ENCODE measurements at places on chromosomes 4 and X.

GRCh38 chr4:128844931-128845330 is 35.4 kb downstream of the JADE1 start:
- no peak for DNase-seq

GRCh38 chr4:17545374-17546140 is 30.6 kb downstream of the CLRN2 start:
- no peak for DNase-seq

GRCh38 chr4:106652095-106652494 is 283.5 kb upstream of the GIMD1 start:
- DNase-seq: no peak

DNA sequence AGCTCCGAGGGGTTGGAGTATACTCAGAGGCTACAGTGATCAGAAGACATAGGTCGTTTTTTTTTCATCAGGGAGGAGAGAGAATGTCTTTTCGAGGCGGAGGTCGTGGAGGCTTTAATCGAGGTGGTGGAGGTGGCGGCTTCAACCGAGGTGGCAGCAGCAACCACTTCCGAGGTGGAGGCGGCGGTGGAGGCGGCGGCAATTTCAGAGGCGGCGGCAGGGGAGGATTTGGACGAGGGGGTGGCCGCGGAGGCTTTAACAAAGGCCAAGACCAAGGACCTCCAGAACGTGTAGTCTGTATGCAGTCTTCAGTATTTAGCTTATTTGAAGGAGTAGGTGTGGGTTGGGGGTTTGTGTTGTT is 500 bp downstream of the GAR1 start:
- peak; percentile 11 for DNase-seq

DNA sequence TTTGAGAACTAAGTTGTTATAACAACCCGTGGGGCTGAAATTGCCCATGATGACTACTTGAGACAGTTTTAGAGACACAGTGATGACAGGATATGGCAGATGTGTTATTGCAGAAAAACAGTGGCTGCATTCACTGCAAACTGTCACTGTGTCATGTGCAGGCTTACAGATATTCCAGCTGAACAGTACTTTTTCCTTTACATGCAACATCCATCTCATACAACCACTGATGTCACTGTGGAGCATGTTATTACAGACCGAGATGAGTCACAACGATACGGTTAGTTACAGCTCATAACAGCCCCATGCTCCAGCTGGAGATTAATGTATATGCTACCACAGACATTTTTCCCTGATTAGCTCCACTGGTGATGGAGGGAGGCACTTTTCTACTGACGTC is 207.4 kb downstream of the TMA16 start:
- no peak for DNase-seq

GRCh38 chr4:1056671-1057402 is 45.4 kb downstream of the FGFRL1 start:
- no peak for DNase-seq

DNA sequence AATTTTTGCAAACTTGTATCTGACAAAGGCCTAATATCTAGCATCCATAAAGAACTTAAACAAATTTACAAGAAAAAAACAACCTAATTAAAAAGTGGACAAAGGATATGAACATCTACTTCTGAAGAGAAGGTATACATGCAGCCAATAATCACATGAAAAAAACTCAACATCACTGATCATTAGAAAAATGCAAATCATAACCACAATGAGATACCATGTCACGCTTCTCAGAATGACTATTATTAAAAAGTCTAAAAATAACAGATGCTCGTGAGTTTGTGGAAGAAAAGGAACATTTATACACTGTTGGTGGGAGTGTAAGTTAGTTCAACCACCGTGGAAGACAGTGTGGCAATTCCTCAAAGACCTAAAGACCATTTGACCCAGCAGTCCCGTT is 24.0 kb downstream of the CEP44 start:
- no peak for DNase-seq

DNA sequence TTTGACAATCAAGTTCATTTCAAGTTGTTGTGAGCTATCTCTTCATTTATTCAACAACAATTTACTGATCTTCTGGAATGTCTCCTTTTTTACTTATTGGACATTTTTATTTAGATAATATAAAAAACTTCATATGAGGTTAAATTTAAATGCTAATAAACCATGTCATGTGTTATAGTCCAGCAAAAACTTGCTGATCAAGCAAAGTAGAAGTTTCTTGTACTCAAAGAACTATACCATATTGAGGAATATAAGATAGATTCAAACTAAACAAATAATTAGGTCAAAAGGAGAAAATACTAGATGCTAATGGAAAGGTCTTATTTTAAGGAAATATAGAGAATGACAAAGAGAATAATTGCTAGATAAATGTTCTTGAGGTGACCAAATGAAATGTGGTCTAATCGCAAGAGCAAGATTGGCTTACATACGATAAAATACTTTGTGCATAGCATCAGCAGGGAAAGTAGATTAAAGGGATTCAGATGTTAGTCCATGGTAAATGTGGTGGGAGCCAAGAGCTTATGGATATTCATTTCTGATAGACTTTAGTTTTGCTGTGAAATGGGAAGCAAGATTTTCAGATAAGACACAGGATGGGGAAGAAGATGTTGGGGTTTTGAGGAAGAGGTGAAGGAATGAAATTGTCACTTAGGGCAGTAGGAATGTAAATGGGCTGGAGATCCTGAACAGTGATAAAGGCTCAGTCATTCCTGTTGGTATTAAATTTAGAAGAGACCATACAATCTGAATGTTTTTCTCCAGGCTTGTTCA is 229.5 kb downstream of the MAPK10 start:
- no peak for DNase-seq

DNA sequence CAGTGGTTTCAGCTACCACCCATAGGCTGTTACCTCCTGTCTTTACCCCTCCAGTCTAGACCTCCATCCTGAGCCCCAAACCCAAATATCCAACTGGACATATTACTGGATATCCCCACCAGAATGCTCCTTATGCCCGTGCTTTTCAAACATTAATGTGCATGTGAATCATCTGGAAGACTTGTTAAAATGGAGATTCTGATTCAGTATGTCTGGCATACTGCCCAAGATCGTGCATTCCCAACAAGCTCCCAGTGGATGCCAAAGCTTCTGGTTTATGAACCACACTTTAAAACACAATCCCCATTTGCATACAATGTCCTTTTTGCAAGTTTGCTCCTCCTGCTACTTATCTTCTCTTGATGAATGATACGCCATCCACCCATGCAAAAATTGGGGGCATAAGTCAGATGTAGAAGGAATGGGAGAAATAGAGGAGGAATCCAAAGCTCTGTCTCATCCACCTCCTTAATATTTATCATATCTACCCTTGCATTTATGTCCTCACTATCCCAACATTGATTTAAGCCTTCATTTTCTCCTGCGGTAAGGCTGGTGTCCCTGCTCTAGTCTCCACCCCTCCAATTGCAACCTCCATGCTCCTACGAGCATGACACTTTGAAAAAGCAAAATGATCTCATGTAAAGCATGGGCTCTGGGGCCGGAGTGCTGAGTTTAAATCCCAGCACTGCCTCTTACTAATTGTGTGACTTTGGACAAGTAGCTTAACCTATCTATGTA is 7.4 kb upstream of the PGRMC1 start:
- no peak for DNase-seq

- DNase-seq: no peak
Observed at GRCh38 chrX:39714471-39714870, 383.3 kb downstream of the BCOR start.

DNA sequence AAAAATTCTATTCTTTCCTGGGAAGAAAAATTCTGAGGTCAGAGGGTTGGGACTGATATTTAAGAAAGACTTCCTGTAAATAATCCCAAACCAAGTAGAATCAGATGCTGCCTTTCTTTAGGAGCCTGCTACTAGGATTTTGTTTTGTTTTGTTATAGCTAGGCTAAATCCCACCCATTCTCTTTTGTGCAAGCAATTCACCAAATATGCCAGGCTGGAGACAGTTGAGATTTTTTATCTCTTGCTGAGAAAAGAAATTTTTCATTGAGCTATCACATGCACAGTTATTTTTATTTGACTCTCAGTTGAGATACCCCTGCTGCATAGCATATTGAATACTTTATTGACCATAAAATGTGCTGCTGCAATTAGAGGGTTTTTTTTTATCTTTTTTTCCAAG is 196.0 kb downstream of the KCNIP4 start:
- no peak for DNase-seq

DNA sequence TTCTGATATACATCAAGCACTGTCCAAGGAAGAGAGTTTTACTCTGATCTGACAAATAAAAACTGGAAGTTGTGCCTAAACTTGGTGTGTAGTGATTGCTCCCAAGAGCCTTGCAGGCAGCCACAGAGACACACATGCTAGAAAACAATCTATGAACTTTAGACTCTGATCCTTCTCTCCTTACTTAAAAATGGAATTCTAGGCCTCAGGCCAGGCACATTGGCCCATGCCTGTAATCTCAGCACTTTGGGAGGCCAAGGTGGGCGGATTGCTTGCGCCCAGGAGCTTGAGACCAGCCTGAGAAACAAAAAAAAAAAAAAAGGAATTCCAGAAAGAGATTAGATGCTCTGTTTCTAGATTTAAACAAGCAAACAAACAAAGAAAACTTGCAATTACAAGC is 45.6 kb upstream of the S100G start:
- DNase-seq: no peak

DNA sequence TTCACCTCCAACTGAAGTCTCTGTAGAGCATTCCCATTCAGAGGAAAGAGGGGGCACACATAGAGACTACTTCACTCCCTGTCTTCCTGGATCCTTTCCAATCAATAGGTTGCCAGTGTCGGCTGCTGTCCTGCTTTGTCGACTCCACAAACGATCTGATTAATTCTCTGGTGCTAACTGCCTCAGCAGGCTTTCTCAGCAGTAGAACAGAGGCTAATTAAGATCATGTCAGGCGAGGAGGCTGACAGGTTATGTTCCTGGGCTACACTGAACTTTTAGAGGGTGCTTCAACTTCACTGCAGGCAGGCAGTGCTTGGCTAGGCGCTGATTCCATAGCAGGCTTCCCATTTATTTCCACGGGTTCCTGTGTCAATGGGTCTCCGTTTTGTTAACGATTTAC is 79.2 kb downstream of the GRIA3 start:
- no peak for DNase-seq

DNA sequence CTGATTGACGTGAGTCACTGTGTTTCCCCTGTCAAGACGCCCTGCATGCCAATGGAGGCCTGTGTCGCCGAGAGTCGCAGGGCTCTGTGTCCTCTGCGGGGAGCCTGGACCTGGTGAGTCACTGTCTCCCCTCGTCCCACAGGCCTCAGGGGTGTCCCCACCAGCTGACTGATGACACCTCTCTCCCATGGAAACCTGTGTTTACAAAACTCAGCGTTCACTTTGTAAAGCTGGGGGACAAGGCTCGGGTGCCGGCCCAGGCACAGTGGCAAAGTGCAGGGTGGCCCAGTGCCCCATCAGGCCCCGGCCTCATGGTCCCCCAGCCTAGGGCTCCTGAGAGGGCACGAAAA is 21.2 kb upstream of the HGFAC start:
- no peak for DNase-seq

DNA sequence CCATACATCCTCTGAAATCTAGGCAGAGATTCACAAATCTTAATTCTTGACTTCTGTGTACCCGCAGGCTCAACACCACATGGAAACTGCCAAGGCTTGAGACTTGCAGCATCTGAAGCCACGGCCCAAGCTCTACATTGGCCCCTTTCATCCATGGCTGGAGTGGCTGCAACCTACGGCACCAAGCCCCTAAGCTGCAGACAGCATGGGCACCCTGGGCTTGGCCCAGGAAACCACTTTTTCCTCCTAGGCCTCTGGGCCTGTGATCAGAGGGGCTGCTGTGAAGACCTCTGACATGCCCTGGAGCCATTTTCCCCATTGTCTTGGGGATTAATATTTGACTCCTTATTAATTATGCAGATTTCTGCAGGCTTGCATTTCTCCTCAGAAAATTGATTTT is 457.9 kb downstream of the GRIA2 start:
- DNase-seq: no peak

- DNase-seq: no peak
Observed at GRCh38 chrX:123060986-123061385, 123.1 kb upstream of the GRIA3 start.

- no peak for DNase-seq
Observed at GRCh38 chr4:185312699-185313098, 83.0 kb downstream of the LRP2BP start.

DNA sequence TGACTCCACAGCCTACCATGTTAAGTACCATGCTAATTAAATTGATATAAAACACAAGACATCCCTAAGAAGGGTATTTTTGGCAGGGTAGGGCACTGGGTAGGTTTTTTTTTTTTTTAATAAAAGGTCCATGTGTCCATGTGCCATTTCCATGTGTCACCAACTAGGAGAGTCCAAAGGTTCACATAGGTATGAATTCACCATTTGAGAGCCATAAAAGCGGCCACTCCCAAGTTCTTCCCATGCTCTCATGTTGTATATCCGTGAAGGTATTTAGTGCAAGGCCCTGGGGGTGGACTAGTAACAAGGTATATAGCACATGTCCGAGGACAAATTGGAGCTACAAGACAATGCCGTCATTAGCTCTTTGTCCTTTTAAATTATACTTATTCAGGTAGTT is 107.3 kb downstream of the PDE5A start:
- no peak for DNase-seq

DNA sequence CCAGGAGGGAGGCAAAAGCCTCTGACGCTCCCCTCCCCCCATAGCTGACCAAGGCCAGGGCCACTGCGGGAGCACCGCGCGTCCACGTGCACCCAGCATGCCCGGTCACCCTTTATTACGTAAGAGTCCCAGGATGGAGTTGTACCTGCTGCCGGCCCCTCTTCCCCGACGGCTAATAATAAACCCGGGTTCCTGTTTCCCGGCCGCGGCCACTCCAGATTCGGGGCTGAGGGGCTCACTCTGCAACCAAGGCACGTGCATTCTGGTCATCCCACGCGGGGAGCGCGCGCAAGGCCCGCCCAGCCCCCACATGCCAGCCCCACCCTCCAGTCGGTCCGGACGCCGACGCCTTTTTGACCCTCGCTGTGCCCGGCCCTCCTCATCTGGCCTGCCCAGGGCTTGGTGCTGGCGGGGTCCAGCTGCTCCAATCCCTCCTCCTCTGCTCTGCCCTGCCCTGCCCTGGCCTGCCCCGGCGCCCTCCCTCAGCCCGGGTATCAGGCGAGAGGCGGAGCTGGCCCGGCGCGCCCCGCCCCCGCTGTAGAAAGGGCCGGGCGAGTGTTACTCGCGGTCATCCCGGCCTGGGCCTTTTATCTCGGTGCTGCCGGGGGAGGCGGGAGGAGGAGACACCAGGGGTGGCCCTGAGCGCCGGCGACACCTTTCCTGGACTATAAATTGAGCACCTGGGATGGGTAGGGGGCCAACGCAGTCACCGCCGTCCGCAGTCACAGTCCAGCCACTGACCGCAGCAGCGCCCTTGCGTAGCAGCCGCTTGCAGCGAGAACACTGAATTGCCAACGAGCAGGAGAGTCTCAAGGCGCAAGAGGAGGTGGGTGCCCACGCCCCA is 2.6 kb downstream of the MID1IP1 start:
- DNase-seq: no peak

DNA sequence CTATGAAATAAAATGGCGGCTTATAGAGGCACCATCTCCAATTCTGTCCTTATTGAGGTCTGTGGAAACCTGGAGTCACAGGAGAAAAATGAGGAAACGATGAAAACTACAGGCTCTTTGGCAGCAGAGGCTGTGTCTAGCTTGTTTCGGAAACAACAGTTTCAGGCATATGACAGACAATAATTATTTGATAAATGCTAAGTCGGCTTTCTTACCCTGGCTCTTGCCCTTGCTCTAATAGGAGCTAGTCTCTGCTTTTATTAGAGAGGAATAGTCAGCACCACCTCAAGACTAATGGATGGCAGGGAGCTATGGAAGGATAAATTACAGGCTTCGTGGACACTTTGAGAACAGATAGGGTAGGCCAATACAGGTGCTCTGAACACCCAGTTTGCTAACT is 24.3 kb downstream of the HADH start:
- DNase-seq: no peak

GRCh38 chr4:85509882-85510631 is 35.1 kb downstream of the ARHGAP24 start:
- DNase-seq: no peak
